Amniotic stem cell (primary cell): ENCODE measurements at places on chromosomes 5 and 9.

GRCh38 chr5:107085572-107085971 lies 585.2 kb downstream of the EFNA5 start:
- DNase-seq, result no peak

DNA sequence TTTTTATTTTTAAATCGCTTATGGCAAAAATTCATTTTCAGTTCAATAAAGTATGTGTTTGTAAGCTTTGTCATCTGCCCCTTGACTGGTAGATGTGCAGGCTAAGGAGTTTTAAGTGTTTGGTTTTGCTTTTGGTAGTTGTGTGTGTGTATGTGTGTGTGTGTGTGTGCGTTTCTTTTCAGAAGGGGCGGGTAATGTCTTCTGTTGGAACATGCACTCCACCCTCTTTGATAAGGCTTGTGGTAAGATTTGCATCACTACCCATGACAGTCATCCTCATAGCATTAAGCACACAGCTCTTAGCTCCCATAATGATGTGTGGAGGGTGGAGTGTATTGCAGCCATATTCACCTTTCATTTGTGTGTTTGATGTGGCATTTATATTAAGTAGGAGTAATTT lies 92.1 kb upstream of the FSD1L start:
- DNase-seq, result no peak

- DNase-seq, result no peak
These were observed 122.3 kb upstream of the POC5 start for GRCh38 chr5:75839547-75839946.

GRCh38 chr5:78638973-78639669 lies 9.5 kb downstream of the LHFPL2 start:
- DNase-seq, result no peak

DNA sequence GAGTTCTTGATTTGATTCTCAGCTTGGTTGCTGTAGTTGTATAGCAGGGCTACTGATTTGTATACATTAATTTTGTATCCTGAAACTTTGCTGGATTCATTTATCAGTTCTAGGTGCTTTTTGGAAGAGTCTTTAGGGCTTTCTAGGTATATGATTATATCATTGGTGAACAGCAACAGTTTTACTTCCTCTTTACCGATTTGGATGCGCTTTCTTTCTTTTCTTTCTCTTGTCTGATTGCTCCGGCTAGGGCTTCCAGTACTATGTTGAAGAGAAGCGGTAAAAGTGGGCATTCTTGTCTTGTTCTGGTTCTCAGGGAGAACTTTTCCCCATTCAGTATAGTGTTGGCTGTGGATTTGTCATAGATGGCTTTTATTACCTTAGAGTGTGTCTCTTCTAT lies 158.9 kb downstream of the SAXO1 start:
- DNase-seq, result no peak

- DNase-seq, result no peak
These were observed 339.4 kb downstream of the CHSY3 start for GRCh38 chr5:130243641-130244040.

- DNase-seq, result peak; percentile 8
These were observed 8.6 kb downstream of the HAVCR2 start for GRCh38 chr5:157100140-157100679.

GRCh38 chr5:137937994-137938750 lies 48.9 kb downstream of the PKD2L2 start:
- DNase-seq, result no peak

DNA sequence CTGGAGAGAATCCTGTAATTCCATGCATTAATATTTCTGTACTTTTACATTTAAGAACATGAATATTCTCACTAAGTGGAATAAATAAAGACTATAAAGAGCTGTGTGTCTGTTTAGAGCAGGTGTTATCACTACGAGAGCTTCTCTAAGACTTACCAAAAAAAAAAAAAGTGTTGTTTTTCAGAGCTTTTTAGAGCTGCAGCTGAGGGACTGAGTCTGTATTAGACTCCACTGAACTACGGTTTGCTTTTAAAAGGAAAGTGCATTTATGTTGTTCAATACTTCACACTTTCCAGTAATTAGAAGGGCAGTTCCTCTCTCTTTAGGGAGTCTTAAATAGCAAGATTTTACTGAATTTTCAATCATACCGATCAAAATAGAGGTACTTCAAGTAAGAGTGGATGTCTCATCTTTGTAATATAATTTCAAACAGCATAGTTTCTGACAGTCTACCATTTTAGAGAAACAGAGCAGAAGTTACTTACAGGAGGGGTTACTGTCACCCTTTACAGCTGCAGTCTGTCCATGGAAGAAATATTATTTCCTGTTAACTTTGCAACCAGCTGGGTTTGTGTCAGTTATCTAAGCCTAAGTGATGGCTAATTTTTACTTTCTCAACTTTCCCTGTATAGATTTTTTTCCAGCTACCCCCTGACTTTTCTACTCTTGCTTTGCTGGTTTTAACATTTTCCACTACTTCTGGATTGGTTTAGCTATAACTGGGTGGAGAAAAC lies 2.4 kb downstream of the SYK start:
- no peak for DNase-seq

DNA sequence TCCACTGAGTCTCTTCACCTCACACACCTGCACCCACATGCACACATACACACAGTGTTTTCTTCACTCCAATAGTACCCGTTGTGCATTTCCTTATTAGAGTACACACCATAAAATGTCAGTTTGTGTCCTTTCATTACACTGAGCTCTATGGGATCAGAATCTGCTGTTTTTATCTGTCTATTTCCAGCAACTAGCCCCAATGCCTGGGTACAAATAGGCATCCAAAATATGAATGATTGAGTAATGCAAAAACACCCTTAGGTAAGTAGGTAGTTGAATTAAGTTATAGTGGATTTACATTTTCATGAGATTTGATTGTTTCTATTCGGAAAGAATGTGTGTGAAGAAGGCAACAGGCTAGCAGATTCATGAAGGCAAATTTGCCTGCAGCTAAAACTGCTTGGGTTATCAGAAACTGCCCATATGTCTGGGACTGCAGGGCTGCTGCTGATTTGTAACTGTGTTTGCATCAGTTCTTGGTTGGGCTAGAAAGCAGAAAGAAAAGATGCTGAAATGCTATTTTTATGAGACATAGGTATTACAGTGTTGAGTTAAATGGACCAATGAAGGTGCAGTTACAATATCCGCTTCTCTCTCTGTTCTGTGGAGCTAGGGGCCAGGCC lies 26.9 kb downstream of the PPP3R2 start:
- DNase-seq, result no peak

DNA sequence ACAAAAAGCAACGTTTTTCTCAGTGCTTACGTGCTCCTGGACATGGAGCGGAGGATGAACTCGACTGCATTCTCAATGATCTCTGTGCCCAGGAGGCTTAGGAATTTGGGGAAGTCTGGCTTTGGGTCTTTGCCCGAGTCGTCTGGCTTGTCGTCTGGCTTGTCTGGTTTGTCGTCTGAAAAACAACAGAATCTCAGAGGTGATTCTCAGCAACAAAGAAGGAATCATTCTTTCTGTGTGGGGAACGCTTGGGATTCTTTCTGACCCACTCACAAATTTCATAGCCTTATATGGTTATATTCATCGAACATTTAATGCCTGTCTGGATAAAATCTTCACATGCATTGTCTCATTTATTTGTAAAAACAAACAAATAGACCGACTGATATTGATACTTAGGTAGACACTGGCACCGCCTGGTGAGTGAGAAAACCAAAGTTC lies 4.7 kb downstream of the C5orf46 start:
- no peak for DNase-seq

GRCh38 chr9:4349816-4350418 lies 50.0 kb upstream of the GLIS3 start:
- no peak for DNase-seq

GRCh38 chr5:152124409-152125041 lies 199.9 kb upstream of the GLRA1 start:
- DNase-seq, result no peak

- DNase-seq, result no peak
These were observed 198.9 kb upstream of the SGCD start for GRCh38 chr5:156128026-156128425.

- no peak for DNase-seq
These were observed 282.9 kb upstream of the MAP3K1 start for GRCh38 chr5:56532466-56532865.

DNA sequence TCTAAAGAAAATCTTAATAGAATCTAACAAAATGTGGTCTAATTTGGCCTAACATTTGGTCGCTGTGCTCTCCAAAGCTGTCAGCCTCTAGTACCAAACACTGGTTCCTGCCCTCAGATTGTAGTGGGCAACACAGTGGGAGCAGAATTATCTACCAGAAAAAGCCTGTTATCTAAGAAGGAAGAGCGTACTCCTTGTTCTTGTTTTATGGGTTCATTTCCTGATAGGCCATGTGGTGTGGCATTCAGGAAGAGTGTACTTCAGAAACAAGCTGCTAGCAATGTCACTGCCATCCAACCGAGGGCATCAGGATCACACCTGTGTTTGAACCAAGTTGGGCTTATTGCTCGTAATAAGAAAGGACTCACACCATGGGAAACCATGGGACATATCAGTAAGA lies 487.9 kb upstream of the DAP start:
- DNase-seq, result no peak

DNA sequence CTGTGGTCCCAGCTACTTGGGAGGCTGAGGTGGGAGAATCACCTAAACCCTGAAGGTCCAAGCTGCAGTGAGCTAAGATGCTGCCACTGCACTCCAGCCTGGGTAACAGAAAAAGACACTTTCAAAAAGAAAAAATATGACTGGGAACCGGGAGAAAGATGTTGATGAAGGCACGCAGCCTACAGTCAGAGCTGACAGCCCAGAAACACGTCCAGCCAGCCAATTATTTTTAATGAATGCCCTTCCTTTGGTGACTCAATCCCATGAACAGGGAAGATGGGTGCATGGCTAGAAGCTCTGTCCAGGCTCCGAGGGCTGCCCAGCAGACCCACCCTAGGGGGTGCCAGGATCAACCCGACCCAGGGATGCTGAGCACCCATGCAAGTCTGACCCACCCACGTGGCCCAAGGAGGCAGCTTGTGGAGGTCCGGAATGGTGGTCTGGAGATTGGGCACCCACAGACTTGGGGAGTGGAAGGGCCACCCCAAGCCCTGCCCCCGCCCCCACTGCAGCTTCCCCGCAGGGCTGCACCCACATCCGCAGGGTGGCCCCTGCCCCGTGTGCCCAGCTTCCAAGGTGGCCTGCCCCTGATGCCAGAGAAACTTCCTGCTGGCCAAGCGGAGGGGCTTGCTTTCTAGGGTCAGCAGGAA lies 51.0 kb downstream of the ADAMTS2 start:
- DNase-seq, result no peak

GRCh38 chr9:16501141-16501540 lies 369.3 kb downstream of the BNC2 start:
- no peak for DNase-seq

DNA sequence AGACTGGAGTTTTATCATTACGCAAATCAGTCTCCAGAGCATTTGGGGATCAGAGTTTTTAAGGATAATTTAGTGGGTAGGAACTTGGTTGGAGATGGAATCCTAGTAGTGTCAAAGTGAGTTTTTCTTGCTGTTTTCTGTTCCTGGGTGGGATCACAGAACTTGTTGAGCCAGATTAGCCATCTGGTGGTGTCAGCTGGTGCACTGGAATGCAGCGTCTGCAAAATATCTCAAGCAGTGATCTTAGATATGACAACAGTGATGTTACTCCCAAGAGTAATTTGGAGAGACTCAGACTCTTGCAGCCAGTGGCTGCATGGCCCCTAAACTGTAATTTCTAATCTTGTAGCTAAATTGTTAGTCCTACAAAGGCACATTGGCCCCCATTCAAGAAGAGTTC lies 1257.8 kb downstream of the MAT2B start:
- DNase-seq, result no peak

DNA sequence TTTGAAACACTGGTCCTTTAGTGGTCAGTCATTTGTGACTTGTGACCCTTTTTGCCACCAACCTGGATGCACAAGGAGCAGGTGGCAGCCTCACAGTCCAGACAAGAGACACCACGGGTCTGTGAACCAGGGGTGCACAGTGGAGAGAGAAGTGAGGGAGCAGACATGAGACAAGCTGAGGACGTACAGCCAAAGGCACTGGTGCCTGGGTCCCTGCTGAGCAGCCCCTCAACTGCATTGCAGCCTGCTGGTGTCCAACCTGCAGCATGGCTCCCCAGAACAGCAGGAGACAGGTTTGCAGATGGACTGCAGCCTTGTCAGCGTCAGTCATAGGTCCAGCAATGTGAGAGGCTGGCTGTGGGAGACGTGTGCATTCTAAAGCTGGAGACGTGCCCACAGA lies 124.2 kb upstream of the FSTL4 start:
- DNase-seq, result no peak

- DNase-seq, result no peak
These were observed 3.8 kb upstream of the ELAVL2 start for GRCh38 chr9:23829580-23830475.

- peak; percentile 1 for DNase-seq
These were observed 545 bp upstream of the CTSV start for GRCh38 chr9:97039514-97039860.

DNA sequence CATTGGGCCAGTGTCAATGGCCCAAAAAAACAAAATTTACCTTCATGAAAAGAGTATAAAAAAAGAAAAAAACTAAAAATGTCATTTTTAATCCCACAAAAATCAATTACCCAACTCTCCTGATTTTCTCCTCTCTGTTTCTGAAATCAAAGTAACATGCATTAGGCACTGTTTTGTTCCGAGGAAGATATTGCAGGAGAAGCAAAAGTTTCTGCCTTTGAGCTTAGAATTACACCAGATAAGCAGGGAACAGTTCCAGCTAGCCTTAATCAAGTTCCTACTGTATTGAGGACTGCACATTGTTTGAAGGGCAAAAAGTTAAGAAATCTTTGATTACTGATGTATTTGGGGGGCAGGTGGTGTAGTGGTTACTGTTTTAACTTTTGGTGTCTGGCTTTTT lies 1.1 kb upstream of the PRKAA1 start:
- no peak for DNase-seq

- DNase-seq, result no peak
These were observed 209.6 kb downstream of the FBN2 start for GRCh38 chr5:128328446-128328845.

DNA sequence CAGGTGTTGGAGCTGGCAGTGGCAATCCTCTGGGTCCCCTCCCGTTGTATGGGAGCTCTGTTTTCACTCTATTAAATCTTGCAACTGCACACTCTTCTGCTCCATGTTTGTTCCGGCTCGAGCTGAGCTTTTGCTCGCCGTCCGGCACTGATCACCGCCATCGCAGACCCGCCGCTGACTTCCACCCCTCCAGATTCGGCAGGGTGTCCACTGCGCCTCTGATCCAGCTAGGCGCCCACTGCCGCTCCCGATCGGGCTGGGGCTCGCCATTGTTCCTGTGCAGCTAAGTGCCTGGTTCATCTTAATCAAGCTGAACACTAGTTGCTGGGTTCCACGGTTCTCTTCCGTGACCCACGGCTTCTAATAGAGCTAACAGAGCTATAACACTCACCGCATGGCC lies 23.2 kb downstream of the ANKH start:
- no peak for DNase-seq

- peak; percentile 65 for DNase-seq
These were observed 812.9 kb upstream of the ZNF608 start for GRCh38 chr5:125559296-125559695.

- no peak for DNase-seq
These were observed 85.3 kb downstream of the TTC39B start for GRCh38 chr9:15221746-15222145.

GRCh38 chr5:106420102-106420501 lies 1250.6 kb downstream of the EFNA5 start:
- DNase-seq, result no peak
